ENCODE measurements at places on chromosomes 11 and 22. TPM values are rescaled to one million over a fixed set of nuclear protein-coding genes. Genes with fewer than 3 reads are reported as not detected.
A peak's percentile ranks its signal among the peaks of the same experiment; 100 is the strongest.

DNA sequence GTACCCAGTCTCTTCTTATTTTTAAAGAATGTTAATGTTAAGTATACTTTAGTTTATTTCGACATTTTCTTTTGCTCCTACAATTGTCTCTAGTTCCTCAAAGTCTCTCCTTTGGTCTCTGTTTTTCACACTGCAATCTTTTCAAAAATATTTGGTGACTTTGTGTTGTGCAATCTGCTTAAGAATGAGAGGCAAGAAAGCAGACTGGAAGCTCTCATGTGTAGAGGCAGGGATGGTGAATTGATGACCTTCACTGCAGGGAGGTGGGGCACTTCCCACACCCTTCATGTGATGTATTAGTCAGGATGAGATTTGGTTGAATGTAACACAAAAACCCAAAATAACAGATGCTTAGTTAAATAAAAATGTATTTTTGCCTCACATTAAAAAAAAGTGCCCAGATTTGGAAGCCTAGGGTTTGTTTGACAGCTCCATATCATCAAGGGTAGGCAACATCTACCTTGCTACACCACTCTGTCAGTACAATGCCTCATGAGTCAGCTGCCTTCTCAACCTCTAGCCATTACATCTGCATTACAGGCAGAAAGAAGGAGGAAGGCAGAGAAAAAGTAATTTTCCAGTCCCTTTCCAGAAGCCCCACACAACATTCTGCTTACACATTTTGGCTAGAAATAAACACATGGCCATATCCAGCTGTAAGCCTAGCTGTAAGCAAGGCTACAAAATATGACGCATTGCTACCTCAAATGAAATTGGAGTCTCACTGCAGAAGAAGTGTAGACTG, 3.8 kb upstream of the MMP27 start:
- no peak for DNase-seq

- DNase-seq: no peak
These were observed 72.4 kb downstream of the ZNRF3 start for GRCh38 chr22:28955817-28956216.

DNA sequence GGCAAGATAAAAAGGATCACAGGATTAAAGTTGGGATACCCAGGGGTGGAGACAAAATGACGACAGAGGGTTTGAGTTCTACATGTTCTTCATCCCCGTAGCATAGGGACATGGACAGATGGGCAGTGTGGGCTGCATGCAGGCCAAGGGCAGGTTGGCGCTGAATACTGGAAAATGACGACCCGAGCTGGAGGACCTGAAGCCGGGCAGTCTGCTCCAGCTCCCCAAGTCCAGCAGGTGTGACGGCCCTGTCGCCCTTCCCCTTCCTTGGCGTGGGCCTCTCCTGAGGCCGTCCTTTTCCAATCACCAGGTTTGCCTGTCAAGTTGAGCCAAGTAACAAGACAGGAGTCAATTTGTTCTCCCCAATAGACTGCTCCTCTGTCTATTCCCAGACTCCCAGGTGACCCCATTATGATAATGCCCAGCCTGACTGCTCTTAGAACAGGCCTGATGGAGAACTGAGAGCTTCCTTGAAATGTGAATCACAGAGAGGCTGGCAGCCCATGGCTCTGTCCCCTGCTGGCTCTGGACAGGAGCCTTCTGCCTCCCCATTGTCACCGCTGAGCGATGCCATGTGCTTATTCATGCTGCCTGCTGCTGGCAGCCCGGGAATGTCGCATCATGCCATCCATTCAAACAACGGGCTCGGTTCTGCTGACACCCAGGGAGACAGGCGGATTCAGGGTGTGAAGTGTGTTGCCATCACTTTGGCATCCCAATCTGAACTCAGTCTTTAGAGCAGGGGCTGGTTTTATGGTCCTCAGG, 392.1 kb downstream of the NTM start:
- no peak for DNase-seq

- no peak for DNase-seq
These were observed 243.4 kb upstream of the DDI1 start for GRCh38 chr11:103792981-103793468.

BRMS1 gene
- total RNA-seq: 23.6 TPM

DNA sequence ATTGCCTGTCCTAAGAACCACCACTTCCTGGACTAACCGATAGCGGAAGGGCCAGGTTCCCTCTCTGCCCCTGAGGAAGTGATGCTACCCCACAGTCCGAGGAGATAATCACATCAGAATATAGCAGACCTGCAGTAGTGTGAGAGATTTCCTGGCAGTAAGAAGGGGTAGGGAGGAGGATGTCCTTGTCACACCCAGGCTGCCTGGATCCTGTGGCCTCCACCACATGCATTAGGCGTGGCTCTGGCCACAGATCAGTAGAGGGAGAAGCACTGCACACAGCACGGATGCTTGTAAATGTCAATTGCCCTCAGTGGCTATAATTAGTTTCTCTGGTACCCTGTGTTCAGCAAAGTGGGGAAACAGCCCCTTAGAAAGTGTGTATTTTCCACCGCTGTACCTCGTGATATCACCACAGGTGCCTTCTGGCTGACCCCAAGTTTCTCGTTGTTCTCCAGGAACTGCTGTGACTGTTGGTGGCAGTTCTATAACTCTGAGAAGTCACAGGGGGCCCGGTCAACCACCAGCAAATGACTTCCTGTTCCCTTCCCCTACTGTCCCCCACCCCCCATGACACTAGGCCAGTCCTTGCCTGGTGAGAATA, 61.8 kb downstream of the UBASH3B start:
- no peak for DNase-seq

CRYBA4 gene
- total RNA-seq: not detected

DNA sequence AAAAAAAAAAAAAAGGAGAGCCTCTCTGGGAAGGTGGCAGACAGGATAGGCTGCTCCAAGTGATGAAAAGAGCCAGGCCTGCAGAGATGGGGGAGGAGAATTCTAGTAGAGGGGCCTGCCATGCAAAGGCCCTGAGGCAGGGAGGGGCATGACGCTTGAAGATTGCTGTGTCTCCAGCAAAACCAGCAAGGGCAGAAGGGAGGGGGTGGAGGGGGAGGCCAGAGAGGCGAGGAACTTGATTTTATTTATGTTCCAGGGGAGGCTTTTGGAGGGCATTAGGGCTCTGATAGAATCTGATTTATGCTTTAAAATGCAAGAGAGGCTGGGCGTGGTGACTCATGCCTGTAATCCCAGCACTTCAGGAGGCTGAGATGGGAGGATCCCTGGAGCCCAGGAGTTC, 16.7 kb upstream of the PACSIN2 start:
- DNase-seq: no peak

DNA sequence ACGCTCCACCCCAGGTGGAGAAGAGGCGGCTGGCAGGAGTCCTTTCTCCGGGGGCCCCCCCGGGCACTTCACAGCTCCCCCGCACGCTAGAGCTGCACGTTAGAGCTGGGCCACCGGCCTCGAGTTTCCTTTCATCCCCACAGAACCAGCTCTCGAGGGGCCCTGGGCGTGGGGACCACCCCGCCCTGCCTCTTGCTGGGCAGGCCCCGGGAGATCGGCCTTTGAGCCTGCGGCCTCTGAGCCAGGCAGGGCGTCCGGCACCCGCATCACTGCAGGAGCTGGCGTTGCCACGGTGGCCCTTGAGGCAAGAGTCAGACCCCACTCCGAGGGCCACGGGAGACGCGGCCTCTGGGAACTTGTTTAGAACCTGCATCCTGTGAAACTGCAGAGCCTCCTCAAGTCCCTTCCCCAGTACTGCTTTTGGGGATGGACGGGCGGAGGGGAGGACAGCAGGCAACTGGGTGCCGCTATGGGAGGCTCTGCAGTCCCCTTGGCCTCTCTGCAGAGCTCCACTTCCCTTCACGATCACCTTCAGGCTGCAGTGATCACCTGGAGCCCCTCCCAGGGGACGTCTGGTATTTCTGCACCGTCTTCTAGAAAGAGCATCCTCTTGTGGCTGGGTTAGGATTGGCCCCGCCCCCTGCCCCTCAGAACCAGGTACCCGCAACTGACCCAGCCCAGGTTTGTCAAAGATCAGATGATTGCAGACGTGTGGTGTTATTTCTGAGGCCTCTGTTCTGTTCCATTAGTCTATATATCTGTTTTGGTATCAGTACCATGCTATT, 13.9 kb upstream of the GAL start:
- DNase-seq: no peak

ABCC8 gene
- total RNA-seq: 7.8 TPM

CYTH4 gene
- 20.5 TPM for total RNA-seq

DNA sequence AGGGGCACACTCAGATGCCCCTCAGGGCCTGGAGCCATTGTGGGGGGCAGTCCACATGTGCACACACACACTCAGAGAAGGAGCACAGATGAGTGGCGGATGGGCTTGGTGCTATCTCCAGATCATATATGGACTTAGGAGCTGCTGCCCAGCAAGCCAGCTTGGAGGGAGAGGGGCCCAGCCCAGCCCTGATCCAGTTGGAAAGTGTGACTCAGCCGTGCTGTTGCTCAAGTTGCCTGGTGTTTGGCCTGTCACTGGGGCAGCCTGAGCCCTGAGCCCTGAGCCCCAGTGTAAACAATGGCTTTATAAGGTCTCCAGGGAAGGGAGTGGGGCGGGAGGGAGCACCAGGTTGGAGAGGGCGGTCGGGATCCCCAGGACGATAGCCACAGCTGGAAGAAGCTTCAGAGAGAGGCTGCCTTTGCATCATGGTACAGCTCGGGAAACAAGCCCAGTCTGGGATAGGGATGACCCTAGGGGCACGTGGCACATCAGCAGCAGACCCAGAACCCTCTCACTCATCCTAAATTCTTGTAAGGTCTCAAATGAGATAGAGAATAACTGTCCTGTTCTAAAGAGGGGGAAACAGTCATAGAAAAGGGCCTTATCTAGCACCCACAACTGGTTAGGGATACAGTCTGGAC, 4.8 kb downstream of the SELENOM start:
- DNase-seq: no peak

DNA sequence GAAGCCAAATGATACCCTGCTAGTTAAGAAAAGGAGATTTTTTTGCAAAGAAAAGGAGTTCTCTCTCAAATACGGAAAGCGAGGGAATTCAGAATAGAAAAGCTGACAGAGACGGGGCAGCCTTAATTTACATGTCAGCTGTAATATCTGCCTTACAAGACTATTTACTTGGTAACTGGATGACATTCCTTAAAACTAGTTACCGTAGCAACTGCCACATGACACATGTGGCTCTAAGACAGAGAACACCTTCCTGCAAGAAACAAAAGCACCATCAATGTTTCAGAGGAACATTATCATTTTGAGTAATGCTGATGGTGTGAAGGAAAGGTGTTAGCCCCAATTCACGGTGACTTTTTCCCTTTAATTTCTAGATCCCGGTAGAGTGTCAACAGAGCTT, 222.1 kb downstream of the LRRC4C start:
- DNase-seq: no peak

FZD4 gene
- 59.5 TPM for total RNA-seq

- DNase-seq: peak; percentile 79
These were observed 101.1 kb downstream of the MICAL3 start for GRCh38 chr22:17922925-17923903.

- DNase-seq: no peak
These were observed 13.4 kb downstream of the CHEK1 start for GRCh38 chr11:125638315-125638714.

- no peak for DNase-seq
These were observed 47.3 kb downstream of the TENM4 start for GRCh38 chr11:79393362-79394043.

All from tongue (tissue), 3 donors.